Left forelimb (tissue), 1 donor: ENCODE measurements at places on chromosomes 7 and 10.

- DNase-seq, result no peak
Measured at GRCh38 chr7:12257582-12257981, 46.5 kb downstream of the TMEM106B start.

DNA sequence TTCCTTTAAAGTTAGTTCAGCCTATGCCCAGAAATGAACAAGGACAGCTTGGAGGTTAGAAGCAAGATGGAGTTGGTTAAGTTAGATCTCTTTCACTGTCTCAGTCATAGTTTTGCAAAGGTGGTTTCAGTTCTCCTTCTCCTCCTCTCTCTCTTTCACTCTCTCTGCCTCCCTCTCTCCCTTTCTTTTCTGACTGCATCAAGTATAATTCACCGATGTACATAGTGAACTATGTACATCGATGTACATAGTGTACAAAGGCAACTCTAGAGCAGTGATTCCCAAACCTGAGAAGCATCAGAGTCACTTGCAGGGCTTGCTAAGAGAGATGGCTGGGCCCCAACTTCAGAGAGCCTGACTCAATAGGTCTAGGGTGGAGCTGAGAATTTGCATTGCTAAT lies 1259.7 kb downstream of the TYW1 start:
- no peak for DNase-seq

DNA sequence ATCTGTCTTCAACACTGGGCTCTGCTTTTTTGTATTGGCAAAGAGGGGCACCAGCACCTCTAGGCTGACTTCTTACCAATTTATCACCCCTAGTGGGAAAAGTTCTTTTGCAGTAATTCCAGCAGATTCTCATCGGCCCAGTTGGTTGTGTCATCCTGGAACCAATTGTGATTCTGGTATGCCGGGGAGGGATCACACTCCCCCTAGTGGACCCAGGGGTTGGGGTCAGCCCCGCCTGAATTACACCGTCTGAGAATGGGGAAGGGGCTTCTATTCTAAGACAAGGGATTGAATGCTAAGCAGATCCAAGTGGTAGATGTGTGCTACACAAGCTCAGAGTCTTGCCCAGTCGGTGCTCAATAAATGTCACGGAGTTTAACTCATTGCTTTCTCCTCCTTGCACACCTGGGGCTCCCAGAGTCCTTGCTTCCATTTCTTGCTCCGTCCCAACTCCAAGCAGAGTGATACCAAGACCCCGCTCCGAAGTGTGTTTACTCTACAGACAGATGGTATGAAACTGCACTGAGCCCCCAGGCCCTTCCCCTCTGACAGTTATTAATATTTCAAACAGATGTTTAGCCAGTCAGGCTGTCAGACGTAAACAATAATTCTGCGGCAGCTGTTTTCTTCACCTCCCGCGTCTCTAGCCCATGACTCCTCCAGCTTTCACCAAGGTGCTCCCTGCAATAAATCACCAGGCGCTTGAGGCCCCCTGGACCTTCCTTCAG lies 71.9 kb downstream of the C10orf105 start:
- DNase-seq, result no peak

GRCh38 chr10:132517951-132518521 lies 19.6 kb upstream of the INPP5A start:
- DNase-seq, result peak; percentile 65

DNA sequence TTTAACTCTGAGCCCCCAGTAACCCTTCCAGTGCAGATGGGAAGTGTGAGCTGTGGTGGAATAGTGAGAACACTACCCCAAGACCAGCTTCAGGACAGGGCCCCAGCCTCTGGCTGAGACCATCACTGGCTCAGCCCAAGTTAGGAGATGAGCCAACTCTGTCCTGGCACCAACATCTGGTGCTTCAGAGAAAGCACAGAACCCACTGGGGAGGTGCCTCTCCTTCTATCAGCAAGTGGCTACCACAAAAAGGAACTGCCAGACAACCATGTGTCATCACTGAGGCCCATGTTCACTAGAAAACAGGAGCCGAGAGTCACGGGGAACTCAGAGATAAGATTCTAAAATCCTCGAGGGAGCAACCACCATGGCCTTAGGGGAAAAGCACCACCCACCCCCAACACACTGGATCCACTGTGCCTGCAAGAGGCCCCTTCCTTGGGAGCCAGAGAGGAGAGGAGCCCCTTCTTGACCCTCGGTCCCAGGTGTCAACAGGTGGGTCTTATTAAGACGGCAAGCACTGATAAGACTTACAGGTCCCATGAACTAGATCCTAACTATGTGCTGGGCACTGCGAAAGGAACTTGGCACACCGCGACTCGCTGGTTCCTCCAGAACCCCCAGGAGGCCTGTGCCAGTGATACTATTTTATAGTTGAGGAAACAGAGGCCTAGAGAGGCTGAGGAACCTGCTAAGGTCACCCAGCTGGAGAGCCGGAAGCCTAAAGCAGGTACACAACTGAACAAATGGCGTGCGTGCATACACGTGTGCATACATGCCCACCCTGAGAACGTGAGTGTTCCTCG lies 102.7 kb downstream of the FAM53B start:
- DNase-seq, result no peak

- peak; percentile 86 for DNase-seq
Measured at GRCh38 chr10:68826764-68827591, at the start of gene STOX1. TSS of gene STOX1 (plus strand) at chr10:68827531. CDS start at chr10:68827624, 93 bp downstream.
